ENCODE measurements at places on chromosomes 16 and 17.

DNA sequence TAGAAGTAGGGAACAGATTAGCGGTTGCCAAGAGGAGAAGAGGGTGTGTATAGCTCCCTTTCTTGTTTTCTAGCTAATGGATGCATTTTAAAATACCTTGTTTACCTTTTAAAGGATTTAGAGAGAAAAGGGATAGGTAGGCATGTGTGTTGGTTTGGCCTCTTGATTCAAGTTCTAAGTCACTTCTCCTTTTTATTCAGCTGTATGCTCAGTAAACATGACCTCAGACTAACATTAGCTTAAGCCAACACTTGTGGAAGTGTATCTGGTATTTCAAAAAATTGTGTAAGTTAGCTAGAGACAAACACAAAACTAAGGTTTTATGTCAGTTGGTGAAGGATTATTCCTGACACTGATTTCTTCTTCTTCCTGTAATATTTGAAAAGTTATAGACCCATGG, 204.1 kb upstream of the NOG start:
- DNase-seq = no peak

DNA sequence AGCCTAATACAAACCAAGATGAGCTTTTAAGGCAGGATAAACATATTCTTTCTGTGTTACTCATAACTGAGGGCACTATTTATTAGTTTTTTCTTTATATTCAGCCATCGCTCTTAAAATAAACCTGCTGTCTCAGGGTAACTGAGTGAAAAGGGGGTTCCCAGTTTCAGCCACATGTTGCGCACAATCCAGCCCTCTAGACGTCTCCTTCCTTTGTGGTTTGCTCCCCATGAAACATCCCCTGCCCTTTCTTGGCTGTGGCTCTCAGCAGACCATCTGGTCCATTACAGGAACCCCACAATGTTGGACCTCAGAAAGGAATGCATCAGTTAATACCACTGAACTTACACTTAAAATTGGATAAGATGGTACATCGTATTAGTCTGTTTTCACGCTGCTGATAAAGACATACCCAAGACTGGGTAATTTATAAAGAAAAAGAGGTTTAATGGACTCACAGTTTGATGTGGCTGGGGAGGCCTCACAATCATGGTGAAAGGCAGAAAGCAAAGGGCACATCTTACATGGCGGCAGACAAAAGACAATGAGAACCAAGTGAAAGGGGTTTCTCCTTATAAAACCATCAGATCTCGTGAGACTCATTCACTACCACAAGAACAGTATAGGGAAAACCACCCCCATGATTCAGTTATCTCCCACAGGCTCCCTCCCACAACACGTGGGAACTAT, 12.6 kb upstream of the IL21R start:
- no peak for DNase-seq

- DNase-seq = no peak
Measured at GRCh38 chr17:45162025-45162687, 481 bp downstream of the HEXIM2 start.

DNA sequence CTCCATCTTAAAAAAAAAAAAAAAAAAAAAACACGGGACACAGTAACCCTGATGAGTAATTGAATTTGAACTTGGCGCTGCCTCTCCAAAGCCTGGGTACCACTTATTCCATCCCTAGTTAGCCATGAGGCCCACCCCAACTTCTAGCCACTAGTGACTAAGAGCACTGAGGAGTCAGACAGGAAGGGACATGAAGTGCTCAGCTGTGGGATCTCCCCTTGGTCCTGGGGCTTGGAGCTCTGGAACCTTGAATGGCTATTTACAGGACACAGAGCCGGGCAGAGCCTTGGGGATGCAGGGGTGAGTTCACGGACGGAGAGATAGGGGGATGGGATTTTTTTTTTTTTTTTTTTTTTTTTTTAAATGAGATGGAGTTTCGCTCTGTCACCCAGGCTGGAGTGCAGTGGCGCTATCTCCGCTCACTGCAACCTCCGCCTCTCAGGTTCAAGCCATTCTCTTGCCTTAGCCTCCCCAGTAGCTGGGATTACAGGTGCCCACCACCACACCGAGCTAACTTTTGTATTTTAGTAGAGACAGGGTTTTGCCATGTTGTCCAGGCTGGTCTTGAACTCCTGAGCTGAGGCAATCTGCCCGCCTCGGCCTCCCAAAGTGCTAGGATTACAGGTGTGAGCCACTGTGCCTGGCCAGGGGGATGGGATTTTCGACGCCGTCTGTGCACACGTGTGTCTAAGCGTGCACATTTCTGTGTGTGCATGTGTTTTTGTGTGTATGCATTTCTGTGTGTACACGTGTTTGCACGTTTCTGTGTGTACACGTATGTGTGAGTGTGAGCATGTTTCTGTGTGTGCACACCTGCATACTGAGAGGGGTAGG, 20.4 kb upstream of the CIBAR2 start:
- no peak for DNase-seq

All from activated CD4-positive, alpha-beta T cell treated with anti-CD3 and anti-CD28 coated beads, Interleukin-2, amount 10 ng/mL, durations not matched to agents 7 days and 5 days (primary cell).